Ascending aorta (tissue), 2 donors: ENCODE measurements at places on chromosomes 6 and 20. TPM values are rescaled to one million over a fixed set of nuclear protein-coding genes. Genes with fewer than 3 reads are reported as not detected.

The KIF6 gene
- total RNA-seq, result 0.43 TPM

DNA sequence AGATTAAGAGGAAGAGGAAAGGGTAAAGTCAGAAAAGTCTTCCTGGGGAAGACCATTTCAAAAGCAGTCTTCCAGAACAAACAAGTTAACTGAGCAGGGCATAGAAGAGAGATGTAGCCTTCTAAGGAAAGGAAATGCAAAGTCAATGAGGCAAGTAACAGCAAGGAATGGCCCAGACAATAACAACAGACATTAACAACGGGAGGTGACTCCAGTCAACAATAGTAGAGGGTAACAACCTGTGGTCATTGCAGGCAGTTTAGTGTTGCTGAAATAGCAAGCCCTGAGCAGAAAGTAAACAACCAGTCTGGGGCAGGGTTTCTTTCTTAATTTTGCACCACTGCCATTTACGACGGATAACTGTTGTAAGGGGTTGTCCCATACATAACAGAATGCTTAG lies 2.1 kb downstream of the MDN1 start:
- DNase-seq, result no peak

GRCh38 chr20:58416835-58417234 lies 27.8 kb downstream of the VAPB start:
- no peak for DNase-seq

DNA sequence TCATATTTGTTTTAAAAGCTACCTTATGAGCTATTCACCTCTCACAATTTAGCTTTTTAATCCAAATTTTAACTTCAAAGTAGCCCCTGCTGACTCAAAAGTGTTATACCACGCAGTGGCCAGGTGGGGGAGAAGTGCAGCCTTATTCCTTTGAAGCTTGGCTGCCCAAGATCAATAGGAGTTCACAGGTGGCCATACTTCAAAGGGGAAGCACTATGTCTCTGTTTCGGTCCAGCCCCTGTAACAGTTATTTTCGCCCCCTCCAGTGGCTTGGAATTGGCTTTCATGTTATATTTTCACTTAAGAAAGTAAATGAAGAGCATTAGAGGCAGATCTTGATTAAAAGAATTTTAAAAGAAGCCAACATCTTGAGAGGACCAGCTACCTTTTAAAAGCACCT lies 608.4 kb downstream of the EPHA7 start:
- no peak for DNase-seq

The C20orf202 gene
- total RNA-seq, result not detected

DNA sequence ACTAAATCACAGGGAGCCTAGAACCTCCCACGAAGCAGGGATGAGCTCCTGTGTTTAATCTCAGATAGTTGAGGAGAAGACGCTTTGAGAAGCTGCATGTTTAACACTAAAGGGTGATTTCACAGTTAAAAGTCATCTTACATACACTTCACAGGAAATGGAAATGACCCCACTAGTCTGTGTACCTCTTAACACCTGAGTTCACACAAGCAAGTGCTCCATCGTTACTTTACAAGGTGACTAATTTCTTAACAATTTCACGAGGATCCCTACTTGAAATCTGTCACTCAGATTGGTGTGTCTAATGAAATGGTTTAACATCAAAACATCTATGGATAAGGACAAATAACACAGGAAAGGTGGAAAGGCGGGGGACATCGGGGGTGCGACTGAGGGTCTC lies 93.8 kb upstream of the RPS6KA2 start:
- no peak for DNase-seq

DNA sequence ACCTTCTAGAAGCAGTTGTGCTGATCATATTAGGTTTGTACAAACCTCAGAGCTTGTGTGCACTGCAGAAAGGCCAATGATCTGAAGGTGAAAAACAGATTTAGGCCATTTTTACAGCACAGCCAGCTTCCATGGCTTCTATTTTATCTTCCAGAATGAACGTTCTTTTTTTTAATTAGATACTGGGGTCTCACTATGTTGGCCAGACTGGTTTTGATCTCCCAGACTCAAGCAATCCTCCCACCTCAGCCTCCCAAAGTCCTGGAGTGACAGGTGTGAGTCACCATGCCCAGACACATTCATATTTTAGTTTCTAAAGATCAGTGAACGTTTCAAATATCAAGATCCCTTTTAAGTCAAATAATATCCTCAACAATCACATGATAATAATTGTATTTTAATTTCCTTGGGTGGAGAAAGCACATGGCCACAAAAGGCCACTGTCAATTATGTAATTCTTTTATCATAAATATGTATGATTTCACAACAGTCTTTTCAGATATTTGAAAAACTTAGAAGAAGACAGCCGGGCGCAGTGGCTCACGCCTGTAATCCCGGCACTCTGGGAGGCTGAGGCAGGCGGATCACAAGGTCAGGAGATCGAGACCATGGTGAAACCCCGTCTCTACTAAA lies 326.7 kb upstream of the JARID2 start:
- DNase-seq, result no peak

The SCUBE3 gene
- total RNA-seq, result 29.5 TPM

- DNase-seq, result no peak
Measured at GRCh38 chr6:110053395-110054240, 75.5 kb downstream of the GPR6 start.
